ENCODE measurements at places on chromosomes 6 and 20. TPM values are rescaled to one million over a fixed set of nuclear protein-coding genes. Genes with fewer than 3 reads are reported as not detected.

DNA sequence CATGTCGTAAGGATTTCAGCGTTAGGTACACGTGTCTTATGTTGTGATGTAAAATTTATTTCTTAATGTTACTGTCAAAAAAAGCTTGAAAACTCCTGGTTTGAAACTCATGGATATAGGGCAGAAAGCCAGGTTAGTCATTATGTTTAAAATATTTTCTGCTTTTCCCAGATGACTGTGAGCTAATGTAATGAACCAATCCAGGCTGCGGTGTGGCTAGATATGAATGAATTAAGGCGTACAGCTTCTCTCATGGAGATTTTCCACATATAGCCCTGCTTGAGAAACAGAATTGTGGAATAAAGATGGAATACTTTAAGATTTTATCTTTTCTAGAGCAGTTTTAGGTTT, 80.3 kb upstream of the STMND1 start:
- DNase-seq: no peak

- no peak for DNase-seq
These were observed 4.5 kb upstream of the ALDH8A1 start for GRCh38 chr6:134954272-134955000.

DNA sequence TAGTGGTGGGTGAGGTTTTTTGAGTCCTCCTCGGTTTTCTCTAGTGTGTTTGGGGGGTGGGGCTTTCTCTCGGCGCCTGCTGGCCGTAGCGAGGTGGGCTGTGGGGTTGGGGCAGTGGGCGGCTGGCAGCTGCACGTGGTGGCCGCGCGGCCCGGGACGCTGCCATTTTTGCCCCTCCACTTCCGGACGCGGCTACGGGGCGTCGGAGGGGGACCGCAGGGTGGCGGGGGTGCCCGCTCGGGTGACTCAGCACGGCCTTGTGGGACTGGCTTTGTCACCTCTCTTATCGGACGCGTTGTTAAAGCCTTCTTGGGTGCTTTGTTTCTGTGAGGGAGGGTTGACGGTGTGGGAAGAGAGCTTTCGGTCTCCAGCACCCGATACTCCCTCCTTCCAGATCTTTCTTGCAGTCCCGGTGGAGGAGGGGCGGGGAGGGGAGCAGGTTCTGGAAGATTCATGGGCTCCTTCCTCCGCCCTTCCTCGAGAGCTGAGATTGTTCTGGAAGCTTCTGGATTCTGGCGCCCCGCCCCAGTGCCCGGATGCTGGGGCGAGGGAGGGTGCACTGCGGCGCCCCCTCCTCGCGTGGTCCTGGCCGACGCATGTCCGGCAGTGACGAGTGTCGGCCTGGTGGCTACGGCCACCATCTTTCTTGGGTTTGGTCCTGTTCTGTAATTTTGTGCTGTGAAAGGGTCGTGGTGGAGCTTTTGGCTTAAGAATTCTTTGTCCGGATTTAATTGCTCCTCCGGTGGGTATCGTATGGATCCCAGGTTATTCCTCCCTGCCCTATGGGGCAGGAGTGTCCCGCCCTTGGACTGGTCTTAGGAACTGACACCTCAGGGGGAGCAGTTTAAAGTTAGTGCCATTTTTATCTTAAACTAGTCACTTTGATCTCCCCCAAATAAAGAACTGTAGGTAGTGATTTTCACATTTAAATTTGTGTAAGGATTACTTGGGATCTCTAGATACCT, 719 bp downstream of the HSP90AB1 start:
- DNase-seq: no peak

- no peak for DNase-seq
These were observed 41.9 kb downstream of the HBS1L start for GRCh38 chr6:135012764-135013163.

DNA sequence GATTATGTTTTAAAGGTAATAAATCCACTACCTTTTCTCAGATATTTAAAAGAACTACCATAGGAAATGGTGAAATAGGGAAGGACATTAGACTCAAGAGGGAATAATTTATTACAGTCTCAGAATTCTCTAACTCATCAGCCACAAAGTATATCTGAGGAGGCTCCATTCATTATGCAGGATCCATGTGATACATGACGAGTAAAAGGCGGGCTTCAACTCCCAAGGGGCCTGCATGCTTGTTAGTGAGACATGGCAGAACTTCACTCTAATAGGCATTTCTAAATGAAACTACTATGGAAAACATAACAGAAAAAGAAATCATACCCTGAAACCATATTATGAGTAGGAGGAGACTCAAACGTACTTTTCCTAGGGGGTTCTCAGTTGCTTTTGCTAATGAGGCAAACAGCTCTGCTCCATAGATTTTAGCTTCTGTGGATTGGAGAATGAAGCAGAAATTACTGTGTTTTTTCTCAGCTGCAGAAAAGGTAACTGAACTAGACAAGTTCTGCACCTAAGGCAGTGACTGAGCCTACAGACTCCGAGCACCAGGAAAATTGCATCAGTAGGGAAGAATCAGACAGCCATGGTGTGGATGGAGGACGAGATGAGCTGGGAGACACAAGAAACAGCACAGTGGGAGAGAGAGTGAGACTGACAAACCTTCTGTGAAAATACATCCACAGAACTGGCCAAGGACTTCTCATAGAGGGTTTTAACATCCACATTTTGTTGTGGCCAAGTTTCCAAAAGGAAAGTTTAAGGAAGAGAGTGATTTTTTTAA, 254.6 kb upstream of the PRDM1 start:
- no peak for DNase-seq

DNA sequence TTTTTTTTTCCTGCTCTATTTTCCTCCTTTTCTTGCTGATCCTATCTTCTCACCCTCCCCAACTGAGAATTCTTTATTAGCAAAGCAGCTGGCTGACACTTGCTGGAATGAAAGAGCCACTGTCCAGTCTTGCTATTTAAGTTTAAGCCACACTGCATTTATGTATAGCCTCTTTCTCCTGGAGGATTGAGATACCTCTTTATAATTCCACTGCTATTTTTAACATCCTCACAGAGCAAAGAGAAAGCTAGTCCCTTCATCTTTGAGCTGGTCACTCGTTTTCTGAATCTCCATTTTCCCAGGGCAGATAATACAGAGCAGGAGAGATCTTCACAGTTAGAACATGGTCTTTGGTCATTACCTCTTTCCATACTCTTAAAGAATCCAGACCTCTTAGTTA, 36.0 kb upstream of the EEF1A1 start:
- DNase-seq: no peak

DNA sequence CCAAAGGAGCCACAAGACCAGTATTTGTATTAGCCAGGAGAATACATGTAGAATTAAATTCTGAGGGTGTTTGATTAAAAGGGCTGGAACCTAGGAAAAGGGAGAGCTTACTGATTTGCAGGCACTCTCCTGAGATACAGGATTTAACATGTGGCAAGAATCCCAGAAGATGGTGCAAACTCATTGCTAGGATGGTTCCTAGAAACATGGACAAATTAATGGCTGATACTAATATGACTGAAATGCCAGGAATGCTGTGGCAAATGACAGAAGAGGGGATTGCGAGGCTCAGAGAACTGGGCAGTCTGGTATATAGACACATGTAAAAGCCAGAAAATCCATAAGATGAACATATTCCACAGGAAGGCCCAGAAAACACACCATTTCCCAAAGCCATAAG, 118.1 kb downstream of the RWDD2A start:
- DNase-seq: no peak

GRCh38 chr6:158552055-158552795, 7.7 kb upstream of the TMEM181 start:
- no peak for DNase-seq

- DNase-seq: peak; percentile 97
These were observed at the start of gene TBX18 for GRCh38 chr6:84764332-84765049. Gene TBX18 (minus strand): TSS chr6:84764598. CDS start chr6:84764181, 417 bp downstream.

- DNase-seq: no peak
These were observed 29.7 kb downstream of the SPACA1 start for GRCh38 chr6:88077305-88077704.

DNA sequence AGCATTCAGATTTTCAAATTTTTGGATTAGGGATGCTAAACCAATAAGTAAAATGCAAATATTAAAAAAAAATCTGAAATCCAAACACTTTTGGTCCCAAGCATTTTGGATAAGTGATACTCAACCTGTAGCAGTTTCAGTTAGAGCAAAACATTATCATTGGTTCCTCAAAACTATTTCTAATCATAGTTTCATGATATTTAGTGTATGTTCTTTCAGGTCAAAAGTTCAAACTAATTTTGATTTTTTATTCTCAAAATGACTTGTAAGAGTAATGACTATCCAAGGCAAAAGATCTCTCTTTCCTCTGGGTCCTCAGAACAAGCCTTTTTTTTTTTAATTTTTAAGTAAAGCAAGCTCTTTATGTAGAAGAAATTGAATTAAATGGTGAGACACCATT, 64.0 kb upstream of the TFB1M start:
- DNase-seq: no peak

GRCh38 chr6:10210052-10210451, 204.8 kb downstream of the TFAP2A start:
- no peak for DNase-seq

DNA sequence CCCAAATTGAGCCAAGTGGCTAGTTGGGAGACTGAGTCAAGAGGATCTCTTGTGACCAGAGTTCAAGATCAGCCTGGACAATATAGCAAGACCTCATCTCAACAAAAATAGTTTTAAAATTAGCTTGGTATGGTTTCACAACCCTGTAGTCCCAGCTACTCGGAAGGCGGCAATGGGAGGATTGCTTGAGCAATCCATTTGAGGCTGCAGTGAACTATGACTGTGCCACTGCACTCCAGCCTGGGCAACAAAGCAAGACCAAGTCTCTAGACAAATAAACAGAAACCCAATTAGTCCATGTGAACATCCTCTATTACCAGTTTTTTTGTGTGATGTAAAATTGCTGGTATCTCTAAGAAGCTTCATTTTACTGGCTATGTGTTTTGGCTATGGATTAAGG, 106.2 kb downstream of the TULP4 start:
- no peak for DNase-seq

GRCh38 chr6:108348655-108349349, 53.9 kb downstream of the AFG1L start:
- DNase-seq: no peak

DNA sequence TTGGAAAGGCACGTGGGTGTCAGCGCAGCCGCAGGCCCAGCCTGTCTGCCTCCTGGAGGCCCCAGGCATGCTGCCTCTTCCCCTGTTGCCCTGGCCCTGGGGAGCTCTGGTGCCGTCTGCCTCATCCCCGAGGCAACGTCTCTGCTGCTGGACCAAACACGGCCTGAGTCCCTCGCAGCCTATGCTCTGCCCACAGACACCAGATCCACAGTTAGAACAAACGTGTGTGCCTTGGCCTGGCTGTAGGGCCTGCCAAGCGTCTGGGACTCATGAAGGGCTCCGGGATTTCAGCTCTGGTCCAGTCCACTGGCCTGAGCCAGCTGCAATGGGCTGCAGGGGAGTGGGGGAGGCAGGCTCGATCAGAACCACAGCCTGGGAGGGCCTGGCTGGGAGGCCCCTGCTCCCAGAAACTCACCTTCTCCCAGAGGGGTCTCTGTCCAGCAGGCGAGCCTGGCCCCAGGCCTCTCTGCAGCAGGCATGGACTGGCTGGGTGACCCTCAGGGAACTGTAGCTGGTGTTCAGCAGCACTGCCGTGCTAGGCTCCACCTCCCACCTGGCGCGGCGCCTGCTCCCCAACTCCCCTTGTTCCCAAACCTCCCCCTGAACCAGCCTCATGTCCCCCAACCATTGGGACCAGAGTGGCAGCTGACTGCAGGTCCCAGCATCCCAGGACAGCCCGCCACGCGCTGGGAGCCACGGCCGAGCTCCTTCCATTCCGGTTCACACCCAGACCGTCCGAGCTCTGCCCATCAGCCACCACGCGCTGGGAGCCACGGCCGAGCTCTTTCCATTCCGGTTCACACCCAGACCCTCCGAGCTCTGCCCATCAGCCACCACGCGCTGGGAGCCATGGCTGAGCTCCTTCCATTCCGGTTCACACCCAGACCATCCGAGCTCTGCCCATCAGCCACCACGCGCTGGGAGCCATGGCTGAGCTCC, 197.0 kb downstream of the DLL1 start:
- no peak for DNase-seq

- no peak for DNase-seq
These were observed 564.3 kb upstream of the NRSN1 start for GRCh38 chr6:23561732-23562131.

DNA sequence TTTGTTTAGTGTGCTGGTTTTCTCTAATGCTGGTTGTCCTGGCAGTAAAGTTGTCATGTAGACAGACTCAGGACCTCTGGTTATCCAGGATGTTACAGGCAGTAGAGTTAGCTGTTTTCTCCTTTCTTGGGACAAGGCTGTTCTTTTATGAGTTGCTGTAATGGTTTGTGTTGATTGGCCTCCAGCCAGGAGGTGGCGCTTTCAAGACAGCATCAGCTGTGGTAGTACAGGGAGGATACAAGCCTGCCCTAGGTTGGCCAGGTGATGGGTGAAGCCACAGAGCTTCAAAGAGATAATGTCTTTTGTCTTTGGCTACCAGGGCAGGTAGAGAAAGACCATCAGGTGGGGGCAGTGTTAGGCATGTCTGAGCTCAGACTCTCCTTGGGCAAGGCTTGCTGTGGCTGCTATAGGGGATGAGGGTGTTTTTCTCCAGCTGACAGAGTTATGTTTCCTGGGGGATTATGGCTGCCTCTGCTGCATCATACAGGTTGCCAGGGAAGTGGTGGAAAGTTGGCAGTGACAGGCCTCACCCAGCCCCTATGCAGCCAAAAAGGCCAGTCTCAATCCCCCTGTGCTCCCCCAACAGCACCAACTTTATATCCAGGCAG, 127.2 kb upstream of the TAB2 start:
- no peak for DNase-seq

DNA sequence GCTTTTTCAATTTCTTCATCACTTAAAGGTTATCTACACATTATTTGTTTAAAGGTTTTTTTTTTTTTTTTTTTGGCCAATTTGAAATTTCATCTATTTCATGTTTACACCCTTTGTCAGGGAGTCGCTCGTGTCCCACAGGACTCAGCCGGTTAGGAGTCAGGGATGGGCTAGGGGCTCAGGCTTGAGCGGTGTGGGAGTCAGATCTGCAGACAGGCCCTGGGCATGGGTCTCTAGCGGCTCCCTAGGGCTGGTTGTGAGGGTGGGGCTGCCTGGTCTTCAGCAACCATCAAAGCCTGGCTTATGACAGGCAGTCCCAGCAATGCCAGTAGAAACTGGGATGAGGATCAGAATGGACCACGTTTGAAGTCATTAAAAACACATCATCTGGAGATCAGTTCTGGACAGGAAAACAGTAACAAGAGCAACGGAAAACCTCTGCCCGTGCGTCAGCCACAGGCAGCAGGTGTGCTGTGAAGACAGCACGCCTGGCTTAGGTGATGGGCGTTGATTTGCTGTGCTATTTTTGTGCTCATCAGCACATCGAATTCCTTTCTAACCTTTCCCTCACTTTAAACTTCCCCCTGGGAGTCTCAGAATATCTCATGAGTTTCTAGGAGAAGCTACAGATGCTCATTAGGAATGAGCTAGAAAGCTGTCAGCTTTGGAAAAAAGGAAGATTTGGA, 91.3 kb upstream of the MPC1 start:
- no peak for DNase-seq

SMLR1 gene
- 0.10 TPM for polyA plus RNA-seq

BTNL2 gene
- polyA plus RNA-seq: 0.18 TPM

KCNQ2 gene
- polyA plus RNA-seq: 3.5 TPM

CCNC gene
- 44.0 TPM for polyA plus RNA-seq

TSBP1 gene
- polyA plus RNA-seq: not detected

MAN1A1 gene
- 23.4 TPM for polyA plus RNA-seq

CAGE1 gene
- polyA plus RNA-seq: 0.10 TPM

PRKN gene
- polyA plus RNA-seq: 4.6 TPM

MAD2L1BP gene
- 16.4 TPM for polyA plus RNA-seq
